ENCODE measurements at places on chromosomes 7 and 10.

- no peak for DNase-seq
These were observed 26.3 kb downstream of the PAPSS2 start for GRCh38 chr10:87685832-87686574.

- peak; percentile 91 for DNase-seq
These were observed 26.5 kb downstream of the TNRC18 start for GRCh38 chr7:5396999-5397663.

GRCh38 chr10:16648366-16648765 is 126.7 kb upstream of the C1QL3 start:
- DNase-seq = no peak

GRCh38 chr10:97321804-97322190 is 2.7 kb downstream of the FRAT1 start:
- DNase-seq = no peak

DNA sequence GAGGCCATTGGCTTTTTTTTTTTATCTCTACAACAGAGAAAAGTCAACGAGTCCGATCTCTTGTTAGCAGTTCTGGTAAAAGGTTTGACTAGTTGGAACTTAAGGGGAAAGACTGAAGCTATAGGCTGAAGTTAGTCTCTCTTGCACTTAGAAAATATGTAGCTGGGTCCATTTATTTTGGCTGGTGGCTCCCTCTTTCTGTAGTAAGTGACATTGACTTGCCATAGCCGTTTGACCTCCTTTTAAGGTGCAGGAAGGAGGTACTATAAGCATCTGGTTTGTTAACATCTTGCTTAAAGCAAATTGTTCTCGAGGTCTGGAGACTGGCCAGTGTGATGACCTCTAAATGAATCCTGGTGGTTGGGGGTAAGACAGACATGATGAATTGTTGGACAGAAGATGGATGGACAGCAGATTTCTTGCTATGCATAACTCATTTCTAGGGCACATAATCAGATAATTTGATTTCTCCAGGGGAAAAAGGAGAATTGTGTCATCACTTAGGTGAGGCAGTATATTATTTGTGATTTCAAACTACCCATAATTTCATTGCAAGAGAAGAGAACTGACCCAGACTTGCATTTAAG is 356.3 kb upstream of the GALNT17 start:
- no peak for DNase-seq

GRCh38 chr10:133115976-133116375 is 28.3 kb downstream of the ADGRA1 start:
- no peak for DNase-seq

- DNase-seq = peak; percentile 64
These were observed 24.8 kb upstream of the SLIT1 start for GRCh38 chr10:97210543-97210960.

DNA sequence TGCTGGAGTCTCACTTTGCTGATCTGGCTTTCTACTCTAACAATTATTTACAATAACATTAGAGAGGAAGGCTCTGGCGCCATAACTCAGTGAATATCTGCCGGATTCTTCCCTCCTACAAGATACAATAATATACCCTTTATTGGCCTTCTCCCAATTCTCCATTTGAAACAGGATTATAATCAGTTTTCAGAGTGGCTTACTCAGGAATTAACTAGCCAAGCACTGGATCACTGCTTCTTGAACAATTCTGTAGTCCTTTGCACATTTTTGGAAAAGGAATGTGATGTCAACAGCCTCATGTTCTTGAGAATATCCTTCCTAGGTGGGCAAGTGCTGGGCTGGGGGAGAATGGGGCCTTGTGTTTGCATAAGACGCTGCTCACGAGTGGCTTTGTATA is 125.9 kb downstream of the HIPK2 start:
- no peak for DNase-seq

DNA sequence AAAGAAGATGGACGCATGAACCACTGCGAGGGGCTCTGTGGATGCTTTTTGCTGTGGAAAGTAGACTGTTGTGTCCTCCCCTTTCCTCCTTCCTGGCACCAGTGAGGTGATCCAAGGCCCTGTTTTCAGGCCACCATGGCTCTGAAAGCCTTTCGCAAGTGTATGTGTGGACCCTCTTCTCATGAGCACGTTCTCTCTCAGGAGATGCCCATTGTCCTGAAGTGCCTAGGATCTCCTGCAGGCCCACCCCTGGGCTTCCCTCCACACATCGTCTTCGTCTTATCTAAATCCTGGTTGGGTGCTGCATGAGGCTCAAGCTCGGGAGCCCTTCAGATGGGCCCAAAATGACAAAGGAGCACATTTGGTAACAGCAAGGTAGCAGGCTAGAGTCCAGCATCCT is 188.2 kb downstream of the PTPN20 start:
- DNase-seq = no peak

Data from left cardiac atrium (tissue), 4 donors.